ENCODE measurements at places on chromosomes 13 and 19.

DNA sequence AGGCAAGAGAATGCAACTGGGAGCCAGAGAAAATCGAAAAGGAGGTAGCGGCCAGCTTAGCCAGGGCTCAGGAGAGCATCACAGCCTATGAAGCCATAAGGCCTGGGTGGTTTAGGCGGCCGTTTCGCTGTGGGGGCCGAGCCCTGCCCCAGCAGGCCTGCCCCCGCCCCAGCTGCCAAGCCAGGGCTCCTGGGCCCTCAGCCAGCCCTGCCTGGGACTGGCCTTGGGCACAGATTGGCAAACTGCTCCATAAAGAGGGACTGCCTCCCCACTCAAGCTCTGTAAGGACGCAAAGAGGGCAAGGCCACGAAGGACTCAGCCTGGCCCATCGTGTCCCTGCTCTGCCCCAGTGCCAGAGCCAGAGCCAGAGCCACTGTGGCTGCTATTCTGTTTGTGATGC, 10.2 kb downstream of the ZNF653 start:
- DNase-seq = no peak

GRCh38 chr13:62598708-62599107, 1183.1 kb upstream of the PCDH20 start:
- no peak for DNase-seq

GRCh38 chr13:44537248-44537647, 38.9 kb downstream of the TSC22D1 start:
- no peak for DNase-seq

DNA sequence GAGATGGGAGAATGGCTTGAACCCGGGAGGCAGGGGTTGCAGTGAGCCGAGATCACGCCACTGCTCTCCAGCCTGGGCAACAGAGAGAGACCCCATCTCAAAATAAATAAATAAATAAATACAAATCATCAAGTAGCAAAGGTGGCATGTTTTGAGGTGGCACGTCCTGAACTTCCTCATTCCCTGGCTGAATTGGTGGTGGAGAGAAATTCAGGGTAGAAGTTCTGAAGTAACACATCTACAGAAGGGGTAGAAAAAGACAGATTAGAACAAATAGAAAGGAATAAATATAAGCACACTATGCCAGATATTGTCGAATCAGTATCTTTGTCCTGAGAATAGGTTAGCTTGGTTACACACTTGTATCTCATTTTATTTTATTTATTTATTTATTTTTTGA, 6.3 kb downstream of the IFI30 start:
- DNase-seq = no peak

GRCh38 chr19:677201-677600, 1.0 kb downstream of the FSTL3 start:
- peak; percentile 86 for DNase-seq

- DNase-seq = no peak
Measured at GRCh38 chr13:24654741-24655140, 25.5 kb upstream of the ATP12A start.

DNA sequence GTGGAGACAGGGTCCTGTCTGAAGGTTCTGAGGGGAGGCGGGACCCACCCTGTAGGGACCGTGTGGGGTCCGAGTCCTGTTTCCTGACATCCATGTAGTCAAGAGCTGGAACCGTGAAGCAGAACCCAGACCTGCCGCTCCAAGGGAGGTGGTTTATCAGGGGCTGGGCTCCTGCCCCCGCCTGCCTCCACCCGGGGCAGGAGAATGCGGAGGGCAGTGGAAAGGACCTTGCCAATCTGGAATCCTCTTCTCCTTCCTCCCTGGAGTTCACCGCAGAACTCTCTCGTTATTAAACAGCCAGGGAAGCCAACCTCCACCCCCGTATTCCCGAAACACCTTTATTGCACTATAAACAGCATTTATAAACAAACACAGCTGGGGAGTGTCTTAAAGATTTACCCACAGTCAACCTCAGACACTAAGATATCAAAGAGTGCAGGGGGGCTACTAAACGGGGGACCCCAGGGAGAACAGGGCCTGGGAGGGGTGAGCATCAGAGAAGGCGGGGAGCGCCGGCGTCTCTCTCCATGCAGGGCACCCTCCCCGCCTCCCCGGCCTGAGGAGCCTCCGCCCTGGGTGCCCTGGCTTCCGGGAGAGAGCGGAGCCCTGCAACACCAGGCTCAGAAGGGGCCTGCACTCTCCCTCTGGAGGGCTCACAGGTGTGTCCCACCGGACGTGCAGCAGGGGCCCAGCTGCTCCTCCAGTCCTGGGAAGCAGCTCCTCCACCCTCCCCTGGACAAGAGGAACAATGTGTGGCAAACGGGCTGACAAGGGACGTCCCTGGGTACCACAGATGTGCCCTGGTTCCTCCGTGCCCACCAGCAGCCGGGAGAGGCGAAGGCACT, 3.6 kb downstream of the C2CD4C start:
- no peak for DNase-seq

DNA sequence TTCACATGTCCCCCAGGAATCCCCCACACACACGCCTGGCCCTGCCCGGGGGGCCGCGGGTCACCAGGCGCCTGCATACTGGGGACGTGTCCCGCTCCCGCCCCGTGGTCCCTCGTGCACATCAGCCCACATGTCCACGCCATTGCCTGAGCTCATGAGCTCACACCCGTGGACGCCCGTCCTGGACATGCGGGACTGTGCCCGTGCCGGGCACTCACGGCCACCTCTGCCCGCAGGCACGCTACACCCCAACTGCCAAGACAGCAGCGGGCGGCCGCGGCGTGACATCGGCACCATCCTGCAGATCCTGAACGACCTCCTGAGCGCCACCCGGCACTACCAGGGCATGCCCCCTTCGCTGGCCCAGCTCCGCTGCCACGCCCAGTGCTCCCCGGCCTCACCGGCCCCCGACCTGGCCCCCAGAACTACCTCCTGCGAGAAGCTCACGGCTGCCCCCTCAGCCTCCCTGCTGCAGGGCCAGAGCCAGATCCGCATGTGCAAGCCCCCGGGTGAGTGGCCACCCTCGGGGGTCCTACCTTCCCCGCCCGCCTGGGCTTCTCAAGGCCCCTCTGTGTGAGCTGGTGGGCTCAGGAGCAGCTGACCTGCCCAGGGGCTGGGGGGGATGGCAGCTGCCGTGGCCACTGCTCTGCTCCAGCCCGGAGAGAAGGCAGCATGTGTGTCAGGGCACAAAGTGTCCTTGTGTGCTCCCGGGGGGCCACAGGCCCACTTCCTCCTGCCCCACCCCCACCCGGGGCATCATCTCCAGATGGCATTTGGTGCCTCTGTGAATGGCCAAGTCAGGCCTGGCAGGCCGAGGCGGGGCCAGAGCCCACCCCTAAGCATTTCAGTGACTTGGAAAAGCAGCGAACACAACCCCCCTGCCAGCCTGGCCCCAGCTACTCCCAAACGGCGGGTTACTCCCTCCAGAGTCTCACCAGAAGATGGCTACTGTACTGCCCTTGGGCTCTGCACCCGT, 7.1 kb downstream of the MIDN start:
- DNase-seq = no peak

- no peak for DNase-seq
Measured at GRCh38 chr19:7067716-7068115, 1.8 kb upstream of the ZNF557 start.

DNA sequence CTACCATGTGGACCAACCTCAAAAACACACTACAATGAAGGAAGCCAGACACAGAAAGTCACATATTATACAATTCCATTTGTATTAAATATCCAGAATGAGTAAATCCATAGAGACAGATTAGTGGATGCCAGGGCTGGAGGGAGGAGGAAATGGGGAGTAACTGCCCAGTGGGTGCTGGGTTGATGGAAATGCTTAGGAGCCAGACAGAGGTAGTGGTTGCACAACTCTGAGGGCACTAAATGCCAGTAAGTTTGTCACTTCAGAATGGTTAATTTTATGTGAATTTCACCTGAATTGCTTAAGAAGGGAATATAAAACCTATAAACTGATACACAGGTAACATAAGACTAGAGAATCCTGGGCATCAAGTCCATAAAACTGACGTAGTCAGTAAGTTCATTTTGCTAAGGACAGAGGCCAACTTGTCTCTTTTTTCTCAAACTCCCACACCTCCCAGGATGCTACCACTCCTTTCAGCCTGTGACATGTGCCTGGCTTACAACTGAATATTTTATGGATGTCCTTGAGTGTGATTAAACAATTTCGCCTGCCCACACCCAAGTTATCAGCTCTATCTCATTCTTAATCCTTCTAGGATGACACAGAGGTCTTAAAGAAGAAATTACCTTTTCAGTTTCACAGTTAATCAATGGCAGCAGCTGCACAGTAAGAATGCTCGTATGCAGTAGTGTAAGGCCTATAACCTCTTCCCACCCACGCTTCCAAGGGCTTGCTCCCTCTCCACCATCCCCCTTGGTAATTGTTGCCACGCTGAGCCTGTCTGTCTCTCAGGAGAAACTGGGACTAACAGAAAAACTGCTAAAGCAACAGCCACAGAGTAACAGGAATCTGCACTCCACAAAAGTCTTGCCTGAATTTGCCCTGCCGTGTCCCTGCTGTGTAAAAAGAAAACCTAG, 5.9 kb upstream of the MLNR start:
- no peak for DNase-seq

- DNase-seq = no peak
Measured at GRCh38 chr13:33855371-33855895, 37.5 kb downstream of the RFC3 start.

GRCh38 chr13:93625536-93625935, 398.9 kb downstream of the GPC6 start:
- no peak for DNase-seq

- DNase-seq = no peak
Measured at GRCh38 chr19:42477117-42477516, 34.4 kb upstream of the CXCL17 start.

DNA sequence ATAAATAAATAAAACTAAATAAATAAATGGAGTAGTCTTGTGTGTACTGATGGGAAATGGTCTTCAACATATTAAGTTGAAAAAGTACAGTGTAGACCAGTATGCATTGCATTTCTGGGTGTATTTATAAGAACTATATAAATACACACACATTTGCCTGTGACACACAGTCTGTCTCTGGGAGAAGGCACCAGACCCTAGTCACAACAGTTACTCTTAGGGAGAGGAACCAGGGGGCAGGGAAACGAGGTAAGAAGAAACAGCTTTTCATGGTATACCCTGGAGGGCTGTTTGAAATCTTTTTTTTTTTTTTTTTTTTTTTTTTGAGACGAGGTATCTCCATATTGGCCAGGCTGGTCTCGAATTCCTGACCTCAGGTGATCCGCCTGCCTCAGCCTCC, 2.8 kb upstream of the S1PR2 start:
- DNase-seq = no peak

- DNase-seq = no peak
Measured at GRCh38 chr19:45087531-45087930, 5.4 kb upstream of the PPP1R37 start.

- no peak for DNase-seq
Measured at GRCh38 chr19:51172223-51172622, 30.1 kb downstream of the SIGLEC7 start.

DNA sequence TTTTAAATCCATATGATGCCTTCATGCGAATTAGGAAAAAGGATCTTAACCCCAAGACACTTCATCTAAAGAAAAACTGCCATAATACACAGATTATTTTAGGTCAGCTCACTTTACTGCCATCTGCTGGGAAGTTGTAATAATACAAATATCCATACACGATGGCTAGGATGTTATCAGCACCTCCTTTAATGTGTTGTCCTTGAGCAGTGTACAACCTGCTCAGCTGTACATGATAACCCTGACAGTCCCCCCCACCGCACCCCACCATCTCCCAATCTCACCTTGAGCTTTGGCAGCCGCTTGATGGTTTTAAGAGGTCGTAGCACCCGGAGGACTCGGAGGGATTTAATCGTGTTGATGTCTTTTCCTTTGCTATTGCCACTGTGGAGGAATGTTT, 112.2 kb downstream of the IER2 start:
- DNase-seq = peak; percentile 64

DNA sequence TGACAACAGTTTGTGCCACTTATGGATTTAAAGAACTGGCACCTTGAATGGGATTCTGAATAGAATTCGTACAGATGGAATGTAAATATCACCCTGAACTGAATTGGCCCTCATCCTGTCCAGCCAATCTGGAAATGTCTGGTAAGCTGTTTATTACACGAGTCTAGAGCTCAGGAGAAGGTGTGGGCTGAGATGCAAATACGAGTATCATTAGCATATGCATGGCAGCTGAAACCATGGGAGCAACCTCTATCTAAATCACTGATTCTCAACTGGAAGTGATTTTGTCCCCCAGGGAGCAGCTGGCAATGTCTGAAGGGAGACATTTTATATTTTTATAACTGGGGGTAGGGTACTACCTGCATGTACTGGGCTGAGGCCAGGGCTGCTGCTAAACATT, 15.6 kb upstream of the VWA8 start:
- no peak for DNase-seq

GRCh38 chr13:60707878-60708277, 310.9 kb downstream of the TDRD3 start:
- no peak for DNase-seq

DNA sequence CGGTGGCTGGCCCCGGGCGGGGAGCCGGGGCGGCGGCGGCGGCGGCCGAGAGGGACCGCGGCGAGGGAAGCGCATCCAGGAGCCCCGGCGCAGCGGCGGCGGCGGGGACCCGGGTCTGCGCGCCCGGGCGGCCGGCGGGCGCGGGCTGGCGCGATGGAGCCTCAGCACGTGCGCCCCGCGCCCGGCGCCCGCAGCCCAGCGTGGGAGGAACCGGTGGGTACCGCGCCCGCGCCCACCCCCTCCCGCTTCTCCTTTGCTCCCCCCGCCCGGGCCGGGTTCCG, 7.8 kb upstream of the DGKH start:
- DNase-seq = no peak
